ENCODE measurements at places on chromosomes 6 and 20.
A peak's percentile ranks its signal among the peaks of the same experiment; 100 is the strongest.

GRCh38 chr6:168962886-168963285 lies 290.8 kb downstream of the THBS2 start:
- no peak for DNase-seq

DNA sequence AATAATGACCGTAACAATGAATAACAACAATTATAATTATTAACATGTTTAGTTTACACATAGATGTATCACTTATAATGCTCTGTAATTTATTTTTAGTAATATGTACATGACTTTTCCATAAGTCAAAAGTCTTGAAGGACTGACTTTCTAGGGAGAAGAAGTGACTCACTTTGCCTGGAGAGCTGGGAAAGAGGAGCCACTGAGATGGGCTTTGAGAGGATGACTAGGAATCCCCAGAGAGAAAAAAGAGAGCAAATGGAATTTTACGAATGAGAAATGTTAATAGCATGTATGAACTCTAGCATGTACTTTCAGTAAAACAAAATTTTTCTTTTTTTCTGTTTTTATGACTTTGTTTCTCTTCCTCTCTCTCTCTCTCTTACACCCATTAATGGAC lies 67.8 kb upstream of the RALY start:
- DNase-seq, result no peak

DNA sequence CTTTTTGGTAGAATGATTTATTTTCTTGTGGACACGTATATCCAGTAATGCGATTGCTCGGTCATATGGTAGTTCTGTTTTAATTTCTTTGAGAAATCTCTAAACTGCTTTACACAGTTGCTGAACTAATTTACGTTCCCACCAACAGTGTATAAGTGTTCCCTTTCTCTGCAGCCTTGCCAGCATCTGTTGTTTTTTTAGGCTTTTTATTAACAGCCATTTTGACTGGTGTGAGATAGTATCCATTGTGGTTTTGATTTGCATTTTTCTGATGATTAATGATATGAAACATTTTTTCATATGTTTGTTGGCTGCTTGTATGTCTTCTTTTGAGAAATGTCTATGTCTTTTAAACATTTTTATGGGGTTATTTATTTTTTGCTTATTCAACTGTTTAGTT lies 196.7 kb downstream of the MOXD1 start:
- DNase-seq, result no peak

DNA sequence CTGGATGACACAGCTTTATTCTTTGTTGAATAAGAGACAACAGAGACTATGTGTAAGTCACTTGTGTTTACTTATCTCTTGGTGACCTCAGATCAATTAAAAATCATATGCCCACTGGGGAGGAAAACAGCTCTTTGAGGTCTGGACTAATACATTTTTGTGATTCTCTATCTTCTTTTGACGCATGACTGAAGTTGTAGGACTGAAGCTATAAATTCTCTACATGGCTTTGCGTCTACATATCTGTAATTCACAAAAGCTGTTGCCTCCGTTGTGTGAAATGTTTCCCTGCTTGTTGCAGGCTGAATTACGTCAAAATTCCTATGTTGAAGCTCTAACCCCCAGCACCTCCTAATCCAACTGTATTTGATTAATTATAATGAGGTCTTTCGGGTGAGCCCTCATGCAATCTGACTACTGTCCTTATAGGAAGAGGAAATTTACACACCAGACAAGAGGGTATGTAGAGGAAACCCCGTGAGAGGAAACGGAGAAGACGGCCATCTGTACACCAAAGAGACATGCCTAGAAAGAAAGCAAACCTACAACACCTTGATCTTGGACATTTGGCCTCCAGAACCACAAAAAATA lies 481.6 kb downstream of the PRKN start:
- no peak for DNase-seq

DNA sequence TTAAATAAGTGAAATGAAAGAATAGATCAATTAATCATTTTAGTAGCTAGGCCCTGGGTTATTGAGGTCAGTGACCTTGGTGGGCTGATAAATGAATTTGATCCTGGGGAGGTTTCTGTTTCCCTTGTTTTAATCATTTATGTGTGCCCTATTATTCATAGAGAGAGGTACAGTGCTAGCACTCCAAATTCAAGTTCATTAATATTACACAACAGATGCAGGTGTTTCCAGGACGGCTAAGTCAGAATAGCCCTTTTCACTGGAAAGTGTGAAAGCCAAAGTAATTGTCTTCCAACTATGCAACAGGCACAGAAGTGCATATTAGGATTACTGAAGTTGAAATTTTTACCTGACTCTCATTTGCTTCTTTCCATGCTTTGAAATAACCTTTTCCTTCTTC lies 61.7 kb upstream of the SGK1 start:
- no peak for DNase-seq

DNA sequence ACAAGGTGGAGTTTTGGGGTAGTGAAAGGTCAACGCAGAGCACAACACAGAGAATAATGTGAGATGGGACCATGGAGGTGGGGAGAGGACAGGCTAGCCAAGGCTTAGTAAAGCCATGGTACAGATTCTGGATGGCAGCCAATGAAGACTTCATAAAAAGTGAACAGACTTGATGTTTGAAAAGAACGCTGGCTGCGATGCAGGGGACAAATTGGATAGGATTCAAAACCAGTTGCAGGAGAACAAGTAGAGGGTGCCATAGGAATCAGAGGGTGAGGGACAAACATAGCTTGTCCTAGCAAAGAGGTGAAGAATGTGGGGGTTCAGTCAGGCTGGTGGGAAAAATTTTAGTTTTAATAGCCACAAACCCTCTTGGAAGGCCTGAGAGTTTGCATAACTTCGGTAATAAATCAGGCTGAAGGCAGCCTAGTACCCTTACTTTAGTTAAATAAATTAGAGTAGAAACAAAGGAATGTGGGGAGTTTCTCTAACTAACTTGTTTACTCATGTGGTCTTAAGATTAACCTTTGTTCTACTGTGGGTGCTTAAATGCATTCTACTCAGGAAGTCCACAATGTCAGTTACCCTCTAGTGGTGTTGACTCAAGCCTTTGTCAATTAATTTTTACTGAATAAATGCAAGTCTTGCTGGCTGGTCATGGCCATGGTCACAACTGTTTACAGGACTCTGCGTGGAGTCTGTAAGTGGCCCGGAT lies 216.4 kb downstream of the C6orf118 start:
- peak; percentile 73 for DNase-seq

DNA sequence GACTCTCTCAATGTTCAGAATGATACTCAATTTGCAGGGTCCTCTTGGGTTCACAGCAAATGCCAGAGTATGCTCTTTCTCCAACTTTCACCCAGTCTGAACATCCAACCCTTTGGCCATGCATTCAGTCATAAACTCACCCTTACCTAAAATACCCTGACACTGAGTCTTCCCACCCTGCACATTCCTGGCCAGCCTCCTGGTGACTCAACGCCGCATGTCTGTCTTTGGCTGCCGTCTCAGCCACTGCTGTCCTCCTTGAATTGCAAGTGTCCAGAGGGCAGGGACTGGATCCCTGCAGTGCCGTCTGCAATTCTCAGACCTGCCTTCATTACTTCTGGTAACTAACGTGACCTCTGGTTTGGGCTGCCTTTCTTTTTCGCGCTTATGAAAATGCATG lies 593.4 kb downstream of the QKI start:
- DNase-seq, result no peak

DNA sequence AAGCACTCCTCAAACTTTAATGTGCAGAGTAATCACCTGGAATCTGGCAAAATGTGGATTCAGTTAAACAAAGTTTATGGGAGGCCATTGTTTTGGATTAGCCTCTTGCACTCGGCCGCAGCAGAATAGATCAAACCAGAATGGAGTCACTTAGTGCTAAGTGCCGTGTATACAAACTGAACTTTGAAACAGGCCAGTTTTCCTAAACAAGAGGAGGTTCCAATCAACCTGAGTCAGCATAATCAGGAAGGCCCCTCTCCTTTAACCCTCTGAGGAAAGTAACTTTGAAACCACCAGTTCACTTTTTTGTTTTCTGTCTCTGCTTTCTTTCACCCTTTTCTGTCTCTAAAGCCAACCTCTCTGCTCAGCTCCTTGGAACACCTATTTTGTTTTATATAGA lies 92.2 kb downstream of the UST start:
- no peak for DNase-seq

DNA sequence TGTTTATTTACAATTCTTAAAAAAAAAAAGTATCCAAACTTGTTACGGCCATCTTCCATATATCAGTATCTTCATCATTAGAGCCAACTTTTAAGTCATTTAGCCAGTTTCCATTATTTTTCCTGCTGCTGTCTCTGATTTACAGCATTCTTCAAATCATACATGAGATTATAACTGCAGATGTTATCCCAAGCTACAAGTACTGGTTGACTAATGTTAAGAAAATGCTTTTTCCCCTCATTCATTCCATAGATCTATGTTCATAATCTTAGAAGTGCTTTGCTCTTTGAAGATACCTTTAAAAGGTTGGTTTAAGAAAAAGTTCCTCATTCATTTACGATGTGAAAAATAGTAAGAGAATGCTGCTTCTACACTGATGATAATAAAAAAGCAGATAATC lies 158.7 kb downstream of the RNGTT start:
- DNase-seq, result peak; percentile 10

- no peak for DNase-seq
Measured at GRCh38 chr6:34570066-34570833, 14.1 kb upstream of the SPDEF start.

- DNase-seq, result no peak
Measured at GRCh38 chr6:13504611-13505344, 17.4 kb upstream of the GFOD1 start.

DNA sequence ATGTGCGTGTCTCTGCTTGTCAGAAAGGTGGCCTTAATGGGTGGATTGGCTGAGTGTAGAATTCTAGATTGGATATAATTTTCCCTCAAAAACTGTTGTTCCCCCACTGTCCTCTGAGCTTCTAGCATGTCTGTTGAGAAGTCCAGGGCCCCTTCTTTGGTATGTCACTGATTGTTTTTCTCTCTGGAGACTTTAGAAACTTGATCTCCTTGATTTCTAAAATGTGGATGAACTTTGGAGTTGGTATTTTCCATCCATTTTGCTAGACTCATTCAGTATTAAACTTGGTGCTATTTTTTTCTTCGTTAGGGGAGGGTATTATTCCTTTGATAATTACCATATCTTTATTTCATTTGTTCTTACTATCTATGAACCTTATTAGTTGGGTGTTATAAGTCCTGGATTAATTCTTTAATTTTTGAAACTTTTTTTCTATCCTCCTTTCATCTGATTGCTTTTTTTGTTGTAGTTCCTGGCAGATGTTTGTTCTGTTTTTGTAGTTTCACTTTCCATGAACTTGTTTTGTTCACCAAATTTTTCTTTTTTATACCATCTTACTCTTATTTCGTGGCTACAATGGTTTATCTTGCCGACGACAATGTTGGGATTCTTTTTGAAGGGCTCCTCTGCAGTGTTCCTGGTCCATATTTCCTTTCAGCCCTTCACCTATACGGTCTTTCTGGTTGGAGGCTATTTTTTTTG lies 68.4 kb downstream of the ARID1B start:
- DNase-seq, result no peak

- no peak for DNase-seq
Measured at GRCh38 chr6:149368065-149368464, 32.0 kb upstream of the SUMO4 start.

- no peak for DNase-seq
Measured at GRCh38 chr6:43204271-43205105, 22.5 kb downstream of the CUL9 start.

GRCh38 chr20:38725148-38725901 lies 1.0 kb downstream of the SLC32A1 start:
- DNase-seq, result no peak

DNA sequence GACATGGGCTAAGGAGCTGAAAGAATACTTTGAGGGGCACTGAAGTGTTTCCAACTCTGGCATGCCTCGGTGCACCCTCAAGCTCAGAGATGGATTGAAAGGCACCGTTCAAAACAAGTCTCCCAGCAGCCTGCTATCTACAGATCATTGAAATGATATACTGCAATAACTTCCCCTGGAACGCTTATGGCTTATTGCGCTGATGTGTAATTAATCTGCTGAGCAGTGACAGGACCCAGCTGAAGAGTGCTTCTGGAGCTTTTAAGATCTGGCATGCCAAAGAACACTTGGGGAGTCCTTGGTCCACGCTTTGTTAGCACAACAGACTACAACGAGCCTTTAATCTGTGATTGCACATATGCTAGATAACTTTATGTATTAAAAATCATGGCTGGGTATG lies 708.2 kb downstream of the PRKN start:
- DNase-seq, result no peak

DNA sequence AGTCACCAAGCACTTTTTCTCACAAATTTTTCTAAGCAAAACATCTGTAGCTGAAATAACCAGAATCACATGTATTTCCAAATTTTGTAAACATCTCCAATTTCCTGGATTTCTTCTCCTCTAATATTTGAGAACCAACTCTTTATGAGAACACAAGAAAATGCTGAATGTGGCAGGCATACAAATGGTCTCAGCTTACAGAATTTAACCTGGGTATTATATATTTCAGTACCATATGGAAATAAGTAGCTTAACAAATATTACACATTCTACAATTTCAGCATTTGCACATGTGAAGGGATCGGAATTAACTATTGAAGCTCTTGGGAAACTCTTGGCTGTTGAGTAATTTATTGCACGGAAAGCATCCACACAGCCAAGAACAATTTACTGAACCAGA lies 92.5 kb downstream of the TBXT start:
- DNase-seq, result no peak

GRCh38 chr6:12105271-12105670 lies 93.2 kb downstream of the HIVEP1 start:
- no peak for DNase-seq
